NCI-H774 (cell line): ENCODE measurements at places on chromosomes 6 and 20.
A peak's percentile ranks its signal among the peaks of the same experiment; 100 is the strongest.

- no peak for DNase-seq
These were observed 258.6 kb upstream of the SPTLC3 start for GRCh38 chr20:12750221-12750620.

DNA sequence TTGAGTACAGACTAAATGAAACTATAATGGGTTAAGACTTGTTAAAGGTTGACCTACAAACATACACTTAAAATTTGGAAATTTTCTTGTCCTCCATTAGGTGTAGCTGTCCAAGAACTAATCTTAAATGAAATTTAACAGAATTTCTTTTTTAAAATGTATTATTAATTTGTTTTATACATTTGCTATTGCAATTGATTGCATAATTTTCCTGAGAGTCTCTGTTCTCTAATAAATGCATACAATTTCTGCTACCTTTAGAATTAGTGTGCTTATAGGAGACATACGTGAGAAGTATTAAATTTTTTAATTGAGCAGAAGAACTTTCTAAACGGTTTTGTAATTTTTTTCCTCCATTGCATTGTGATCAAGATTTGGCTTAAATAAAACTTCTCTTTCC is 1.5 kb downstream of the FAM135A start:
- DNase-seq = no peak

GRCh38 chr6:106192824-106193223 is 106.7 kb downstream of the PRDM1 start:
- no peak for DNase-seq

GRCh38 chr6:43722920-43723545 is 35.4 kb upstream of the MRPS18A start:
- DNase-seq = no peak

- peak; percentile 69 for DNase-seq
These were observed at the start of gene RRP36 for GRCh38 chr6:43021270-43022047. RRP36 (plus strand) TSS chr6:43021623; CDS start chr6:43021655, 32 bp downstream.

- no peak for DNase-seq
These were observed 157.0 kb downstream of the GJA1 start for GRCh38 chr6:121592261-121592935.

DNA sequence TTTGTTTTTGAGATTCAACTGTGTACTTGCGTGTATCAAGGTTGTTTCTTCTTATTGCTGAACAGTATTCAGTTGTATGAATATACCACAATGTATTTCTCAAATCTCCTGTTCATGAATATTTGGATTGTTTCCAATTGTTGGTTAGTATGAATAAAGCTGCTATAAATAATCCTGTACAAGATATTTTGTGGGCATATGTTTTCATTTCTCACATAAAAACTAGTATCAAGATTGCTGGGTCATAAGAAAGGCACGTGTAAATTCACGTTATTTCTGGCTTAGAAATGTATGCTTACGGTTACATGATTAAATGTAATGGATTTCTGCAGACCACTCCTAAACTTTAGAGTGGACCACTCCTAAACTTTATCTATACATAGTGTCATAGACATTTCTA is 96.6 kb downstream of the BTBD3 start:
- DNase-seq = no peak

- no peak for DNase-seq
These were observed 90.5 kb downstream of the BANF2 start for GRCh38 chr20:17790296-17790695.

GRCh38 chr20:21511485-21511849 is 2.4 kb downstream of the NKX2-2 start:
- DNase-seq = no peak

- DNase-seq = no peak
These were observed 227.5 kb downstream of the ATXN1 start for GRCh38 chr6:16533721-16534136.

DNA sequence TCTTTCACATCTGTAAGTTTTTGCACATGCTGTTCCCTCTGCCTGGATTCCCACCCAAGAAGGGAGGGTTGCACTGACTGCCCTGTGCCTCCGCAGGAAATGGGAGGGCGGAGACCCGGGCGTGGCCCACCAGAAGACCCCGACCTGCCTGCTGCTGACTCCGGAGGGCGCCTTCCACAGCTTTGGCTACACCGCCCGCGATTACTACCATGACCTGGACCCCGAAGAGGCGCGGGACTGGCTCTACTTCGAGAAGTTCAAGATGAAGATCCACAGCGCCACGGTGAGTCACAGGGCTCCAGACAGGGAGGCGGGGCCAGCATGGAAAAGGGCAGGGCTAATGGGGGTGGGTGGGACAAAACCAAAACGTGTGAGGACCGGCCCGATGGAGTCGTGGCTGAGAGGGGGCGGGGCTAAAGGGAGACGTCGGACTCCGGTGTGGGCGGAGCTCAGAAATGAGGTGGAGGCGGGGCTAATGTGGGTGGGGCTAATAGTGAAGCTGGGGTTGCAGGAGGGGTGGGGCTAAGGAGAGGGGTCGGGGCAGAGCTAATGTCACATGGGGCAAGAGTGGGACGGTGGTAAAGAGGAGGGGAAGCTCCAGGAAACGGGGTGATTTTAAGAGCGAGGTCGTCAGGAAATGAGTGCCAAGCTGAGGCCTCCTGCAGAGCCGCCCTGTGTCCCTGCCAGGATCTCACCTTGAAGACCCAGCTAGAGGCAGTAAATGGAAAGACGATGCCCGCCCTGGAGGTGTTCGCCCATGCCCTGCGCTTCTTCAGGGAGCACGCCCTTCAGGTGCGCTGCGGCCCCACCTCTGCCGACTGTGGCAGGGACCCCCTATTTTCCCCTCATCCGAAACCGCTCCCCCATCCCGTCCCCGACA is 12.6 kb downstream of the HSPA12B start:
- peak; percentile 65 for DNase-seq

DNA sequence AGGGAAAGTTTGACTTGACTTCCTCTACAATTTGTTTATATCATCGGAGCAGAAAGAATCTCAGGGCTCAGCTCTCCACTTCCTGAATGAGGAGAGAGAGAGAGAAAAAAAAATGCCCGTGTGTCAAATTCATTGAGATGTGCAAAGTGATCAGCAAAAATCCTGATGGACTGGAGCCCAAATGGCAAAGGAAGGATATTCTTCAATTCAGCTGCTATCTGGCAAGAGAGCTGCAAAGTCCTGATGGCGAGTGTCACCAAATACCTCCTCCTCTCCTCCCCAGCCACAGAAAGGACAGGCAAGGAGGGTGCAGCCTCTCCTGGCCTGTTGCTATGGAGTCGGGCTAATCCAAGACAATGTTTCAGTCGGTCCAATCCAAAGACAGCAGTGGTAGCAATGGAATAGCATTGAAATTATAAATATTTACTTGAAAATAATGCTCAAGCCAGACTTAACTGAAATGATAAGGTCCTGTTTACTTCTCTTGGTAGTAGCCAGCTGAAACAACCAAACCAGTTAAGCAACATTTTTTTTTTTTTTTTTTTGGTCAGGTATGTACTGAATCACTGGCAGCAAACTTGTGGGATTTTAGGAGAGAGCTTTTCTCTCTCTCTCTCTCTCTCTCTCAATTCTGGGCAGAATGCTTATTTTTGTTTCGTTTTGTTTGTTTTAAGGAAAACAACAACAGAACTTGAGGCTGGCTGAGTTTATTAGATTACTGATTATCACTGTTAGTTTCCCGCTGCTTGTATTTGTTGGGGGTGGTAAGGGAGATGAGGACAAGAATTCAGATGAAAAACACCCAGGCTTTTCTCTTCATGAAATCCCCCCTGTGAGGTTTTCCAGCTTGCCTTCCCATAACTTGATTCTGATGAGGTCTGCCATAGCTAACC is 204.2 kb downstream of the BCAS1 start:
- no peak for DNase-seq

DNA sequence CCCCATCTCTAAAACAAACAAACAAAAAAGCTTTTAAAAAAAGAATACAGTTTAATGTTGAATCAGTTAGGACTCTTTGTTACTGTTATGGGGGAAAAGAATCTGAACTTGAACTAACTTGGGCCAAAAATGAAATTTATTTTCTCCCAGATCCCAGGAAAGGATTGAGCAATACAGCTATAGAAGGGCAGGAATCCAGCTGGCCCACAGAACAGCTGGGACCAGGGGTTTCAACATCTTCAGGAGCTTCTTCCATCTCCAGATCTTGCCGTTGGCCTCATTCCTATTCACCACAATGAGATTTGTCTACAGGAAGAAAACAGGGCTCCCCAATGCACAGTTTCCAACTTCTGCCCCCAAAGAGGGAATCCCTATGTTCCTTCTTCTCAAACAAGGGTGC is 43.2 kb upstream of the AKAP12 start:
- DNase-seq = no peak

- DNase-seq = no peak
These were observed 24.4 kb downstream of the CAP2 start for GRCh38 chr6:17417817-17418216.

DNA sequence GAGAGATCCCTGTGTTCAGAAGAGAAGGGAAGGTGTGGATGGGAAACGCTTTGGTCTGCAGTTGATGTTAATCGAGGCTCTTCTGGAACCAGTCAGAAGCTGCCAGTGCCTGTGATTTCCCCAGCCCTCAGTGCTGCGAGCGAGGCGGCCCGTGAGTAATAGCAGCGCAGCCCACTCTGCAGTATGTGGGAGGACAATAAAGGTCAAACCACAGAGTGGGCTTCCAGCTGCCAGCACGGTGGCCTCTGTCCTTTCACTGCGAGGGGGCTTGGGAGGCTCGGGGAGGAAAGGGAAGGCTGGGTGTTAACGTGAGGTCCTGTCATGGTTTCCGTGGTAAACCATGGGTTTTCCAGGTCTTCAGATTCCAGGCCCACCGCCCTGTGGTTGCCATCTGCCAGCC is 32.3 kb upstream of the TAGAP start:
- no peak for DNase-seq

GRCh38 chr20:45181639-45182038 is 6.9 kb downstream of the PI3 start:
- no peak for DNase-seq

- no peak for DNase-seq
These were observed 19.3 kb upstream of the RAMACL start for GRCh38 chr6:166605752-166606151.

- no peak for DNase-seq
These were observed 52.5 kb downstream of the SSR1 start for GRCh38 chr6:7260291-7261031.

GRCh38 chr20:53660078-53660909 is 66.7 kb upstream of the ZNF217 start:
- DNase-seq = no peak

DNA sequence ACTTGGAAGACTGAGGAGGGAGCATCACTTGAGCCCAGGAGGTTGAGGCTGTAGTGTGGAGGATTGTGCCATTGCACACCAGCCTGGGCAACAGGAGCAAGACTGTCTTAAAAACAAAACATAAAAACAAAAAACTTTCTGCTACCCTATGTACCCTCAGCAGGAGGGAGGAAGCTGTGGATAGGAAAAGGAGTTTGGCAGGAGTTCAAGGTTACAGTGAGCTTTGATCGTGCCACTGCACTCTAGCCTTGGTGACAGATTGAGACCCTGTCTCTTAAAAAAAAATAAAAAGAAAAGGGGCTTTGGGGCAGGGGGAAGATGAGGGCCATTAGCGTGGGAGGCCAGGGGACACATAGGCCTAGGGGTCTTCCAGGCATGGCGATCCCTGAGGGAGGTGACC is 135.7 kb downstream of the DHX35 start:
- DNase-seq = no peak

DNA sequence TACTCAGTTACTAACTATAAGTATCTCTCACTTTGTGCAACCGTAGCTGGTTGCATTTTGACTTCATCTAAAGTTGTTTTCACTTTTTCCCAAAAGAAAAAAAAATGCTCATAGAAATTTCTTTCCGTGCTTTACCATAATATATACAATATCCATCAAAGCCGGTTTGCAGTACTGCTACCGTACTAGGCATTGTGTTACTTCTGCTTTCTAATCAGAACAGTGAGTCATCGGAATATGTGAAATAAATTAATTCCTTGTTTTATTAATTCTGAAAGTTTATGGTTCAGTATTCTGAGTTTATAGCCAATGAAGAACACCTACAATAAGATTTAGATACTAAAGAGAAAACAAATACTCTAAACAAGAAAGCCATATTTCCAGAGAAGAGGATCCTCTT is 72.5 kb downstream of the TNFRSF21 start:
- DNase-seq = no peak

DNA sequence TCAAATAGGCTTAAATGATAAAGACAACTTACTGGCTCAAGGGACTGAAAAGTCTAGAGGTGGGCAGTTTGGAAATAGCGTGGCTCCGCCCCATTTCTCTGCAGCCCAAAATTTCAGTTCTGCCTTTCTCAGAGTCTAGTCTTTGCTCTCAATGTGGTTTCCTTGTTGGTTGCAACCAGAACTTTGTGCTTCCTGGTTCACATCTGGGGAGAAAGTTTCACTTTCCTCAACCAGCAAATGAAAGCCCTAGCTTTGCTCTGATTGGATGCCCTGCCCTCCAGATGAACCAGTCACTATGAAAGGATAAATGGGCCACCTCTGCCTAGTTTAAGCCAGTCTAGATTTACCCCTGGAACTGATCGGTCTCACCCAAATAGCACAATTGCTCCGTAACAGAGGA is 14.9 kb downstream of the SYCP2L start:
- DNase-seq = no peak

GRCh38 chr20:33348136-33348937 is 53.0 kb downstream of the CDK5RAP1 start:
- DNase-seq = no peak

DNA sequence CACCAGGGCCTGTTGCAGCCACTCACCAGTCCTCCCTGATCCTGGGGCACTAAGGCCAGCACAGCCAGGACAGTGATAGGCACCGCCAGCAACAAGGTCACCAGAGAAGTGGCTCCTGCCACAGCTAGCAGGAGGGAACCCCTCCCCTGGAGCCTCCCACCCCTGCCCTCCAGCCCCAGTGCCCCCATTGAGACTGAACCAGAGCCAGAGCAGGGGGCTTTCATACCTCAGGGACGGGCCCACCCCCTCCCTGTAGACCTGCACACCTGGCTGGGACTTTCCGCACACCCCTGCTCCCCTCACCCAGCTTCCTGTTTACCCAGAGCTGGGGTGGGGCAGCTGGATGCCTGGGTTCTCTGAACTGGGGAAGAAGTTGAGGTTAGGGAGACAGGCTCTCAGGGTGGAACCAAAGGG is at the start of gene LTB:
Gene LTB (minus strand): TSS at position 195 of the 414 bp plus-strand sequence. CDS start 7 bp downstream, at position 188.
- DNase-seq = no peak

DNA sequence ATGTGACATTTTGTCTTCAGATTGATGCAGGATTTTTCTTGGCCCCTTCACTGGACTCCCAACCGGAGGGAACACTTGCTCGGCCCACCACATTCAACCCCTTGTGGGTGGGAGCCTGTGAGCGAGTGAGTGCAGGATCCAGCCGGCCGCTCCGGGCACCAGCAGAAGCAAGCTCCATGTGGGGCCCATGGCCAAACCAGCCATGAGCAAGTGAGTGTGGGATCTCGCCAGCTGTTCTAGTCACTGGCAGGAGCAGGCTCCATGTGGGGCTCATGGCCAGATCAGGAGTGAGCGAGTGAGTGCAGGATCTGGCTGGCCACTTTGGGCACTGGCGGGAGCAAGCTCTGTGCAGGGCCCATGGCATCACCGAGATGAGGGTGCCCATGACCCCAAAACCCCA is 42.6 kb downstream of the OSTM1 start:
- DNase-seq = no peak

- no peak for DNase-seq
These were observed 92.7 kb downstream of the EDN3 start for GRCh38 chr20:59393142-59393541.

- DNase-seq = no peak
These were observed 220.9 kb downstream of the KIF16B start for GRCh38 chr20:16352321-16352720.

GRCh38 chr20:31569163-31570020 is 35.7 kb upstream of the ID1 start:
- DNase-seq = peak; percentile 9

- DNase-seq = no peak
These were observed 22.9 kb upstream of the DDR1 start for GRCh38 chr6:30861257-30862048.

GRCh38 chr6:683742-684440 is 9.0 kb downstream of the EXOC2 start:
- peak; percentile 5 for DNase-seq
